Cerebellum (tissue), 4 donors: ENCODE measurements at places on chromosomes 4 and X. TPM values are rescaled to one million over a fixed set of nuclear protein-coding genes. Genes with fewer than 3 reads are reported as not detected.

DNA sequence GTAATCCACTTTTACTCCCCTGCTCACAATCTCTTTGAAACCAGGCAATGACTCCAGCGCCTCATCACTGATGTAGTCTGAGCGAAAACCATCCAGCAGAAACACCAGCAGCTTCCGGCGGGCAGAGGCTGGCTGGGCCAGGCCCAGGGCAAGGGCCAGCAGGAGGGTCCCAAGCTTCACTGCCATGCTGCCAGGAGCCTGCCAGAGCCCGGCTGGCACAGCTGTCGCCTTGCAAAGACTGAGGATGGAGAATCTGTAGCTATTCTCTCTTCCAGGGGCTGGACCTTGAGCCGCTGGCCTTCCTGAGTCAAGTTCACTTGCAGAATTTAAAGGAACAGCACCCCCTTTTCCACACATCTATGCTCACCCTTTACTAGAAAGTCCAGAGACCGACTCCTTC lies at the start of gene ENPP6:
Gene ENPP6 (minus strand): TSS at position 240 of the 400 bp plus-strand sequence. CDS start 54 bp downstream, at position 186.
- DNase-seq = no peak

DNA sequence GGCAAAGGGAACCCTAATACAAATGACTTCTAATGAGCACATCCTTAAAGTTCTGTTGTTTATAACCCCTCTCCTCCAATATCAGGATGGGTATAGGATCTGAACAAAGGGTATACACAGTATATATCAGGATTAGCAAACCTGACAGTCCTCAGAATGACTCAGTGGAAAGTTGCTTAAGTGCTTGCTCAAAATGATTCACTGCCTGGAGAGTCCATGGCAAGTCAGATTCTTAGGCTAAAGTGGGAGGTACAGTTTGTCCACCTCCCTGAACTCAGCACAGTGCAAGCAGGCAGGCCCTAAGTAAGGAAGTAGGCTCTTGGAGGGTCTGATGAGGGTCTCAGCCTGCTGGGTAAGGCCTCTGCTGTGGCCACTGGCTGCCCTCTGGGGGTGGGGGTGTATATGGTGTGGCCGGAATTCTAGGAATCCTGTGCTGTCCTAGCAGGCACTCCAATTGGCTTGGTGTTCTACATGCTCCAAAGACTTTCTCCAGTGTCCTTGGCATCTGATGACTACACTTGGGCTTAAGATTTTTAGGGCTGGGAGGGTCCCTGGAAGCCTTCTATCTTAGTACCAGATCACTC lies 54.3 kb downstream of the CHRDL1 start:
- DNase-seq = no peak

- DNase-seq = no peak
Observed at GRCh38 chr4:89712827-89713226, 124.1 kb downstream of the SNCA start.

DNA sequence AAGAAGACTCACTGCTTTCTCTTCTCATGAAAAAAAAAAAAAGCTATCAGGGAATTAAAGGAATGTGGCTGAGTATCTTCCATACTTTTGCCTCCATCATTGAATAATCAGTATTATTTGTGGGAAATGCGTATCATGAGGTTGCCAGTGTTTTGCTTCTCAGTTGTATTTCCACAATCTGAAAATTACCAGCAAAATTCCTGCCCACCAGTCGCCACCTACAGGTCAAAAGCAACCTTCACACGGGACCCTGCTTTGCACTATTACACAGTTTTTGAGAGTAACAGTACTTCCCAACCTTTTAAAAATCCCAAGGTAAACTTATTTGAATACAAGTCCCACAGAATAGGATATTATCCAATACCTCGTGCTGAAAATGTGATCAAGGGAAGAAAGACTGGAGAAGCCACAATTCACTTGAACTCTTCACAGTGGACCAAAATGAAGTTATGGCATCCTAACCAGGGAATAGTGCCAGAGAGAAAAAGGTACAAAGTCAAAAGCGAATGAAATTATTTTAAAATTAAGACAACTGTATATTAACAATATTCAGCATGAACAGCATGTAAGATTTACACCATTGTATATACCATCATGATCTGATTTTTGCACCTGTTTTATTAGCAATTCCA lies 30.4 kb downstream of the PGRMC1 start:
- DNase-seq = peak; percentile 12

GRCh38 chrX:76184891-76185290 lies 12.0 kb downstream of the PBDC1 start:
- DNase-seq = no peak

- no peak for DNase-seq
Observed at GRCh38 chr4:107449611-107450369, 270.2 kb downstream of the PAPSS1 start.

DNA sequence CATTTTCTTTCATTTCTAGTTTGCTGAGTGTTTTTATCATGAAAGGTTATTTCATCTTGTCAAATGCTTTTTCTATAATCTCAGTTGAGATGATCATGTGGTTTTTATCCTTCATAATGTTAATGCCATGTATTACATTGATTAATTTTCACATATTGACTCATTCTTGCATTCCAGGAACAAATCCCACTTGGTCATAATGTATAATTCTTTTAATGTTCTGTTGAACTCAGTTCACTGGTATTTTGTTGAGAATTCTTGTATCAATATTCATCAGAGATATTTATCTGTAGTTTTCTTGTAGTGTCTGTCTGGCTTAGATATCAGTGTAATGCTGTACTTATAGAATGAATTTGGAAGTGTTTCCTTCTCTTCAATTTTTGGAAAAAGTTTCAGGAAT lies 16.7 kb upstream of the LHFPL1 start:
- DNase-seq = no peak

DNA sequence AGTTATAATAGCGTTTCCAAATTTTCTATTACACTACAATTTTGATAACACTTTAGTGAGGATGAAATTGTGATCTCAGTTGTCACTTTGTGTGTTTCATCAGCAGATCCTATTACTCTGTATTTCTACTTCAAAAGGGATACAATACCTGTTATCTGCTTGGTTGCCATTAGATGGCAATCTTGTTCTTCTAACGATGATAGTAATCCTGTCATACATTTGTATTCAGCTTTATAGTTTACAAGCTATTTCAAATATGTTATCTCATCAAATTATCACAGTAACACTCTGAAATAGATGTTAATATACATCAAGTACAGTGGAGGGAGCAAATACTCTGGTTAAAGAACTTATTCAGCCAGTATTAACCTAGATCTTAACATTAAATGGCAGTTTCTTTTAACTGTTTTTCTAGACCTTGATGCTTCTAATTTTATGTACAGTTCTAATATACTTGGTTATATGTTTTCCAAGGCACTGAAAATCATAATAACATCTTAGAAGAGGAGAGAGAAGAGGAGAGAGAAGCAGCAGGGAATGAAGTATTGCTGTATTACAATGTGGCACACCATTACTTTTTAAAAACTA lies 292.0 kb downstream of the CCSER1 start:
- DNase-seq = peak; percentile 57

XK gene
- total RNA-seq = 4.1 TPM

- no peak for DNase-seq
Observed at GRCh38 chr4:156528216-156528615, 443.4 kb downstream of the PDGFC start.
